ENCODE measurements at places on chromosomes 5 and 9. TPM values are rescaled to one million over a fixed set of nuclear protein-coding genes. Genes with fewer than 3 reads are reported as not detected.
A peak's percentile ranks its signal among the peaks of the same experiment; 100 is the strongest.

The GRIN1 gene
- not detected for total RNA-seq

The CAVIN4 gene
- 3.6 TPM for total RNA-seq

The GAPT gene
- total RNA-seq, result not detected

The HSPB3 gene
- not detected for total RNA-seq

- DNase-seq, result peak; percentile 81
Measured at GRCh38 chr9:81787747-81788632, 98.6 kb upstream of the TLE1 start.

DNA sequence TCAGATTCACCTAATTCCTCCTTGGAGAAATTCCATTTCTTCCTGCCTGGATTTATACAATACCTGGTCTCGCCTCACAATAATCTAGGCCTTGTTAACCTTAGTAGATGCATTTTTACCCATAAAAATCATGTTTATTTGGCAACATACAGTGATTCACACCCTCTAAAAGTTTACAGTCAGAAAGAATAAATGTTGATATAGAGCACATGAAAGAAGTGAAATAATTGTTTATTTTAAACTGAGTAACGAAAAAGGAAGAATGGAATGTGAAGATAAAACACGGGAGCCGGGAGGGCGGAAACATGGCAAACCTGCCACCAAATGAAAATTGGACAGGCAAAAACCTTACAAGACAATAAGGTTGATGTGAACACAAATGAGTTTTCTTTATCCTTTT is 28.9 kb upstream of the KCNN2 start:
- no peak for DNase-seq

DNA sequence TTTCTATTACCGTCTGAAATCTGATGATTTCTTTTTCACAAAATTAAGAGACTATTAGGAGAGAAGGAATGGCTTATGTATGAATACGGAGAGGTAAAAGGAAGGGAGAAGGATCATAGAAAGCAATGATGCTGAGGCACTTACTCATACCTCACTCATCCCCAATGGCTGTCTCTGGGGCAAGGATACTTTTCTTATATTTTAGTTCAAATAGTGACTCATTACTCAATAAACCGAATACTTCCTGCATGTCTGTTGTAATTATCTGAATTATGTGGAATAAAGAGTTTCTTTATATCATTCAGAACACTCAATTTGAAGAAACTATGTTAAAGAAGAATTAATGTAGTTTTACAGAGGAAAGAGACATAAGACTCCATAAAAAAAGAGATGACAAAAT is 284.5 kb upstream of the NUDT12 start:
- DNase-seq, result no peak

DNA sequence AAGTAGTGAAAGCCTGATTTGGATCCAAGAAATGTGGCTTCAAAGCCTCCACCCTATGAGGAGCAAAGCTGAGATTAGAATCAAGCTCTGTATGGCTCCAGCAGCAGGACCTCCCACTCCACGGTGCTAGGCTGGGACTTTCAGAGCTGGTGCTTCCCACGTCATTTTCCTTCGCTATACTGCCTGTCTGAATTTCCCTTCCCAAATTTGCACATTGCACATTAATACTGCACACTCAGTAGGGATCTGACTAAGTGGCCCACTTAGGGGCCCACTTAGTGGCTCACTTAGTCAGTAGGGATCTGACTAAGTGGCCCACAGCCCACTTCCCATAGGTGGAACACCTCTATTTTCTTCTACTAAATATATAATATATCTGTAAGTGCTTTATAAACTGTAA is 14.1 kb upstream of the SPDL1 start:
- no peak for DNase-seq

- DNase-seq, result no peak
Measured at GRCh38 chr5:83321483-83322055, 150.0 kb upstream of the VCAN start.

DNA sequence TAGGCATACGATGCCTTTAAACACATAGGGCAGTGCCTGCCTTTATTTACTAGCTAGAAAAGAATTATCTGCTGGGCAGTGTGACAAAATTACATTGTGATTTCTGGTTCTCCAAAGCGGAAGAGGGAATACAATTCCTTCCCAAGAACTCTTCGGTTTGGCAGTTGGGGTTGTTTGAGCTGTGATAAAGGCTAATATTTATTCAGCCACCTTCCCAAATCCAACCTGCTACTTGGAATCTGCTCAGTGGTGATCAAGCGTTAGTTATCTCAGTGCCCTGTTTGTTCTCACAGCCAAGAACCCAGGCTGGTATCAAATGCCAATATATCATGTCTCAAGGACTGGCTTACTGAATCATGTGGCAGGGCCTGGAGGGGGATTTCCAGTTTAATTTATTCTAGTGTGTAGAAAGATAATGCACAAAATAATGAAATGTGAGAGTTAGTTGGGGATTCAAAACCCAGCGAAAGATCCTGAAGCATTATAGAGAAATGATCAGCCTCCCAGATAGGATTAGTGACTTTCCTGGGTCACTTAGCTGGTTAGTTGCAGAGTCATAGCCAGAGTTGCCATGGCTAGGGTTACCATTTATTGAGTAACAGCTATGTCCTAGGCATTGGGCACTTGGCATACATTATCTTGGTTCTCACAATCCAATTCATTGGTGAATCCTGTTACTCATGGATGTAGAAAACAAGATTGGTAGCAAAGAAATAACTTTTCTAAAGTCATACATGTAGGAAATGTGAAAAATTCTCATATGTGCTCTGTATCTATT is 457.0 kb upstream of the KLF4 start:
- no peak for DNase-seq

DNA sequence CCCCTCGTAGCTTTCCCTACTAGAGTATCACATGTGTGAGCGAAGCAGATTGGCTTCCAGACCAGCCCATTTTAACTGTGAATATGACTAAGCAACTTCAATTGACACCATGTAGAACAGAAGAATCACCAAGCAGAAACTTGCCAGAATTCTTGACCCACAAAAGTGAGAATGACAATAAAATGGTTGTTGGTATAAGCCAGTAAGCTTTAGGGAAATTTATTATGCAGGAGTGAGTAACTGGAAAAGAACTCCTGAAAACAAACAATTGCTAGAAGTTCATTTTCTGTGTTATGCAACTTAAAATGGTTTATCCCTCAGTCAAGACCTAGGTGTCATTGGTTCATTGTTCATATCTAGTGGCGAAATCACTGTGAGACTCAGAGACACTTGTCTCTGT is 303.1 kb downstream of the DMRT2 start:
- no peak for DNase-seq

- no peak for DNase-seq
Measured at GRCh38 chr9:24721621-24722020, 175.9 kb upstream of the IZUMO3 start.
